ENCODE measurements at places on chromosomes 3 and 15.

GRCh38 chr15:51492528-51492927 lies 130.0 kb downstream of the DMXL2 start:
- no peaks in the 10 kb centered on the region for H3K27me3 ChIP-seq
- no peaks in the 10 kb centered on the region for H3K36me3 ChIP-seq
- H3K4me1 ChIP-seq = no peaks in the 10 kb centered on the region

- H3K4me3 ChIP-seq = peak overlapping the region; percentile 99
- peak overlapping the region; percentile 84 for H3K27ac ChIP-seq
- no peaks in the 10 kb centered on the region for H3K36me3 ChIP-seq
Measured at GRCh38 chr3:171458071-171458863, 1.9 kb downstream of the TNIK start.

- H3K36me3 ChIP-seq = no peaks in the 10 kb centered on the region
- no peaks in the 10 kb centered on the region for H3K27me3 ChIP-seq
- no peak for DNase-seq
Measured at GRCh38 chr3:65335587-65335986, 647.8 kb upstream of the ADAMTS9 start.

DNA sequence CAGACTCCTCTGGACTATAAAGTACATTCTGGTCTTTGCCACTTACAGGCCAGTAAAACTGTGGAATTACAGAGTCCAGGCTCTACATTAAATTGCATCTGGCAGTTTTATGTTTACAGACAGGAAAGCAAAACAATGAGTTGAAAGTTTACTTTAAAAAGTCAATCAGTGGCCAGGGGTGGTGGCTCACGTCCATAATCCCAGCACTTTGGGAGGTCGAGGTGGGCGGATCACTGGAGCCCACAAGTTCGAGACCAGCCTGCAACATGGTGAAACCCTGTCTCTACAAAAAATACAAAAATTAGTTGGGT lies 53.8 kb downstream of the TM4SF4 start:
- H3K36me3 ChIP-seq = no peaks in the 10 kb centered on the region
- DNase-seq = no peak
- no peak overlapping the region for H3K27ac ChIP-seq
- no peaks in the 10 kb centered on the region for H3K4me1 ChIP-seq
- H3K27me3 ChIP-seq = peaks cover 5% of the 10 kb centered on the region

DNA sequence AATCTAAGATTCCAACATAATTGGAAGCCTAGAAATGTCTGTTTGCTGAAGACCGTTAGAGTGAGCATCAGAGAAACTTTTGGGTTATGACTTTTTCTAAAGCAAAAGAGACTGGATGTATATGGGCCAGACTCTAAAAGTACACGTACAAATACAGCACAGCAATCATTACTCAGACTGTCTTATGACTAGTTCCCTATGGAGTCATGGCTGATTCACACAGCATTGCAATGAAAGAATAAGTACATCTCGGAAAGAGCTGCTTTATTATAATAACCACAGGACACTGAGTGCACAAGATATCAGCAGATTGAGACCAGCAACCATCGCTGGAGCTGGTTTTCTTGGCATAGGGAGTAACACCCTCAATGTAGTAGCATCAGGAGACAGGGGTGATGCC lies 618.6 kb downstream of the NLGN1 start:
- H3K4me3 ChIP-seq = no peak overlapping the region
- no peak overlapping the region for H3K27ac ChIP-seq
- no peaks in the 10 kb centered on the region for H3K27me3 ChIP-seq
- DNase-seq = no peak
- no peaks in the 10 kb centered on the region for H3K4me1 ChIP-seq
- no peaks in the 10 kb centered on the region for H3K36me3 ChIP-seq

DNA sequence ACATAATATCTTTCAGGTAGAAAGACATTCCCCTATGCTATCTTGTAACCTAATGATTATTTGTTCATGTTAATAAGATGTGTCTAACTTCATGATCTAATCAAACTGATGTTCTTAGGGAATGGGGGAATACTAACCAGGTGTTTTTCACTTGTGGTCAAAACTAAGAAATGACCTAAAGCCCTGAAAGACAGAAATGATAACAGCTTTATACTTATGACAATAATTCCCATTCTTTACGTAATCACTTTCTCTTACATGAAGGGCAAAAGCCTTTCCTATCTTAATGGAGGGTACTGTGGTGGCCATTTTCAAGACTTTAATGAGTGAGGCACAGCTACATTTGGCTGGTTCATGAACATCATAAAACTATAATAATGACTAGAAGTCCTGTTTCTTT lies 33.9 kb upstream of the MEIS2 start:
- DNase-seq = no peak
- no peaks in the 10 kb centered on the region for H3K27me3 ChIP-seq
- no peak overlapping the region for H3K4me3 ChIP-seq

DNA sequence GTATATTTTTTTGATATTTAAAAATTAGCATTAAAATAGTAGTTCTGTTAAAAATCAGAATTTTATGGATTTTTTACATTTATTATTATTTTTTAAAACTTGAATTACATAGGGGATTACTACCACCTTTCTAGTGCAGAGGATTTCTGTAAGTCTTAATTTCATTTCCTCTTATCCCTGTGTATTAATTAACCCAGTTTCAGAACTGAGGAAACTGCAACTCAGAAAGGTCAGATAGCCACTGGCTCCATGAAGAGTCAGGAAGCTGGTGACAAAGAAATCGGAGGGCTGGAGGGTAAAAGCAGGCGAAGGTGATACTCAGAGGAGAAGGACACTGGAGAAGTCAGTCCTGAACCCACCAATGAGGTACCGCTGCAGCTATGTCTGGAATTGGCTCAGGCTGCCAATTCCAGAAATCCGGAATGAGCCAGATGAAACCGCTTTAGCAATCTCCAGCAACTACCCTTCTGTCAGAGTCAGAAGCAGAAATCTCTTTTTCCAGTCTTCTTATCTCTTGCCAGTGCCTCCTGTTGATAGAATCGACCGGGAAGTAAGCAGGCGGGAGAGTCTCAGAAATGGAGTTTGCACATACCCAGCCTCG lies 308.5 kb downstream of the SV2B start:
- H3K27ac ChIP-seq = no peak overlapping the region
- DNase-seq = no peak
- H3K4me3 ChIP-seq = no peak overlapping the region

Measured in CD4-positive, CD25-positive, alpha-beta regulatory T cell (primary cell).